ENCODE measurements at places on chromosomes 2 and 18. TPM values are rescaled to one million over a fixed set of nuclear protein-coding genes. Genes with fewer than 3 reads are reported as not detected.

Gene MC4R
- not detected for total RNA-seq

Gene FBXO36
- 1.3 TPM for total RNA-seq

Gene ZNF892
- total RNA-seq: 3.9 TPM

Gene CFC1
- total RNA-seq: not detected

Gene GKN2
- total RNA-seq: not detected

Gene HMSD
- total RNA-seq: 0.61 TPM

Gene GRB14
- not detected for total RNA-seq

Gene METTL8
- 20.0 TPM for total RNA-seq

Gene HOXD8
- not detected for total RNA-seq

Gene ATP6V1B1
- total RNA-seq: 0.11 TPM

Gene SUMO1
- 106 TPM for total RNA-seq

Gene ITM2C
- 18.4 TPM for total RNA-seq

Gene CAPN14
- 1.0 TPM for total RNA-seq

Gene REG1A
- total RNA-seq: not detected

Gene FIGN
- not detected for total RNA-seq

Gene DNAH7
- total RNA-seq: 0.05 TPM

Gene CLK1
- total RNA-seq: 261 TPM

Gene TNFRSF11A
- 0.82 TPM for total RNA-seq

Gene C2orf80
- total RNA-seq: not detected

Gene TEKT4
- not detected for total RNA-seq

Gene SLC11A1
- not detected for total RNA-seq

Gene MYCN
- total RNA-seq: not detected

Gene UNC50
- total RNA-seq: 23.8 TPM

Gene FABP1
- total RNA-seq: not detected

Gene REG1B
- total RNA-seq: not detected

Gene RTP5
- 0.09 TPM for total RNA-seq

Gene RBM43
- 5.0 TPM for total RNA-seq

Gene PSMA8
- total RNA-seq: 0.45 TPM

Gene IL1A
- 2.0 TPM for total RNA-seq

Gene SIX3
- total RNA-seq: not detected

Gene PNKD
- total RNA-seq: 25.1 TPM

Gene C2orf72
- total RNA-seq: 5.7 TPM

Gene TRAPPC8
- total RNA-seq: 29.8 TPM

Gene REG3A
- total RNA-seq: not detected

Gene RSAD2
- total RNA-seq: 11.1 TPM

Gene CETN1
- total RNA-seq: not detected

Gene RNF125
- total RNA-seq: 13.8 TPM

Gene SLC16A14
- total RNA-seq: not detected

Gene DSG4
- total RNA-seq: not detected

Gene NPPC
- total RNA-seq: not detected

Gene LINC00305
- total RNA-seq: not detected

Gene COL3A1
- 0.16 TPM for total RNA-seq

Gene SRSF7
- total RNA-seq: 294 TPM

Gene ALMS1
- 21.5 TPM for total RNA-seq

Gene PNO1
- 17.9 TPM for total RNA-seq

Gene CYP26B1
- not detected for total RNA-seq

Gene GCA
- total RNA-seq: 38.5 TPM

Gene NT5C1B
- total RNA-seq: not detected

Gene SLC39A10
- 53.3 TPM for total RNA-seq

Gene CDK15
- total RNA-seq: not detected

Gene FZD7
- 0.30 TPM for total RNA-seq

Gene IMP4
- 91.0 TPM for total RNA-seq

Gene MBP
- total RNA-seq: 52.2 TPM

Gene IL18RAP
- total RNA-seq: 9.3 TPM

Gene SCYGR4
- total RNA-seq: not detected

Gene GREB1
- 1.2 TPM for total RNA-seq

Gene SERPINB3
- not detected for total RNA-seq

Gene SCN9A
- total RNA-seq: not detected

Gene ZNF396
- total RNA-seq: 0.86 TPM
